ENCODE measurements at places on chromosomes 3 and 15.

DNA sequence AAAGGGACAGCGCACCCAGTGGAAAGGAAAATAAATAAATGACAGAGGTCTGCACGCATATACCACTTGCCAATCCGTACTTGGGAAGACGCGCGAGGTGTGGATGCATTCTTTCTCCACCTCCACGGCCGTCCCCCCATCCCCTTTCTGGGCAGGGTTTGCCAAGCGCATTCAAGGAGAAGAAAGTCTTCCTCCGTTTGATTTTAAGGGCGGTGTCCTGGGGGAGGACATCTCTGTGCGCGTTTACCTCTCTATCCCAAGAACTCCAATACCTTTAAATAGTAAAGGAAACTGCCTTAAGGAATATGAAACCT, 576 bp upstream of the MB21D2 start:
- DNase-seq = no peak

- DNase-seq = no peak
Observed at GRCh38 chr3:45719655-45720487, 30.7 kb downstream of the SACM1L start.

GRCh38 chr3:113274425-113275257, 63.3 kb downstream of the BOC start:
- DNase-seq = no peak

- no peak for DNase-seq
Observed at GRCh38 chr15:41958002-41958420, 14.3 kb downstream of the EHD4 start.

GRCh38 chr15:34952481-34952880, 17.1 kb downstream of the AQR start:
- peak; percentile 13 for DNase-seq

GRCh38 chr3:134008630-134009156, 21.0 kb downstream of the SLCO2A1 start:
- DNase-seq = peak; percentile 82

- DNase-seq = no peak
Observed at GRCh38 chr3:135970506-135971116, 5.1 kb downstream of the PPP2R3A start.

DNA sequence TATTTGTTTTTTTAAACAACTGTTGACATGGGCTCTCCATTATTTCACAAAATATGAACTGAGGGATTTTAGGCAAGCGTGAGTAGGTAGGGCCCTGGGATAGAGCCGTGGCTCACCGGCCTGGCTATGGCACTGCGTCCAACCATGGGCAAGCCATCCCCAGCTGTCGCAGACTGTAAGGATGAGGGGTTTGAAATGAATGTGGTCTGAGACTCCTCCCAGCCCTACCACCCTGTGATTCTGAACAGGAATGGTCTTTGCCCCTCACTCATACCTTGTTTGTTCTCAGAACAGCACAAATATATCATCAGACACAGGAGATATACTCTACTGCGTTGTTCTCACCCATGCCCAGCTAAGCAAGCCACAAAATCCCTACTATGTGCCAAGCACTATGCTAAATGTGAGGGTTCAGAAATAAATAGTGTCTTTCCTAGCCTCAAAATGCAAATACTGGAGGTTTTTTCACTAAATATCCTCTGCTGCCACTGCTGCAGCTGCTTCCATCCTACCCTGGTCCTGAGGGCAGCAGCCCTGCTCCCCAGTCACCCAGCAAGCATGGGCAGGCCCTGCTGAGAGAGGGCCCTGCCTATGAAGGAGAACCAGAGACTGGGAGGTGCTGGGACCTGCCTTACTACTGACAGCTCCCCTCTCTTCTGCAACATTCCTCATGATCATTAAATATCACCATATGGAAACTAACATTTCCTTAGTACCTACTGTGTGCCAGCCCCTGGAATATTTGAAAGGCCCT, 102.8 kb downstream of the XXYLT1 start:
- DNase-seq = no peak

DNA sequence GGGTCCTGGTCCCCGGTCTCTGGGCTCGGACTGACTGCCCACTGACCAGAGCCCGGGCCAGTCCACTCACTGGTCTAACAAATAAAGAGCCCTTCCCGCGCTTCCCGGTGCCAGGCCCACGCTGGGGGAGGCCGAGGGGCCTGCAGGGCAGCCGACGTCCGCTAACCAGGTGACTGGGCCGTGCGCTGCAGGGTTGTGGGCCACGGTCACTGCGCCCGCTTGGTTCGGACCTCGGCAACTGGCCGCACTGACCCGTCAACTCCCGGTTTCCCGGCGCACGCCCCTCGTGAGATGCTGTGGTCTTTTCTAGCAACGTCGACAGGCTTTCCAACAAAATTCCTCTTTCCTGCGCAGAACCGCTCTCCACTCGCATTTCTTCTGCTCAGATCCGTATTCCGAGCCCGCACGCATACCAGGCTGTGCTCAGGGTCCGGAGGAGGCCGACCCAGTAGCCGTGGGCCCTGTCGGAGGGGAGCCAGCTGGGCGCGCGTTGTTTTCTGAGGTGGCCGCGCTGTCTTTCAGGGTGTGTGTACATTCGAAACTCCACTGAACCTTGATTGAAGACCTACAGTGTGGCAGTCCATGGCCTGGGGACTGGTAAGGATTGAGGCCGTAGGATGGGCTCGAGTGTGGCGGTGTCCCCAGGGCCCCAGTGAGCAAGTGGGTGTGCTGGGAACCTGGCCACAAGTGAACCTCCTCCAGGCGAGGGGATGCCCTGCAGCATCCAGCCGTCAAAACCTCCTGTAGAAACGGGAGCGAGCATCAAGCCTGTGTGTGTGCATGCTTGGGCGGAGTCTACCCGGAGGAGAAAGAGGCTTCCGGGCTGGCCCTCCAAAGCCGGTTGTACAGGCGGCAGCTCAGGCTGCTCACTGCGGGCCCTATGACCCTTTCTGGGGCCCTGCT, 875 bp upstream of the NT5DC2 start:
- peak; percentile 31 for DNase-seq

- no peak for DNase-seq
Observed at GRCh38 chr15:31577108-31577507, 250.5 kb downstream of the KLF13 start.

DNA sequence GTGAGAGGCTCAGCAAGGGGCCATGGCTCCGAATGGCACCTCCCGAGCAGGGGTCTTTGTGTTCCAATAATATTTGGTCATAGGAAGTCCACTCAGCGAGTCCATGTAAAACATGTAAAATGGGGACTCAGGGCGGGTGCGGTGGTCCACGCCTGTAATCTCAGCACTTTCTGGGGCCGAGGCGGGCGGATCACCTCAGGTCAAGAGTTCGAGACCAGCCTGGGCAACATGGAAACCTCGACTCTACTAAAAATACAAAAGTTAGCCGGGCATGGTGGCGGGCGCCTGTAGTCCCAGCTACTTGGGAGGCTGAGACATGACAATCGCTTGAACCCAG, 26.4 kb downstream of the EFCC1 start:
- DNase-seq = no peak

- no peak for DNase-seq
Observed at GRCh38 chr3:127141921-127142730, 50.8 kb upstream of the PRR23E start.

DNA sequence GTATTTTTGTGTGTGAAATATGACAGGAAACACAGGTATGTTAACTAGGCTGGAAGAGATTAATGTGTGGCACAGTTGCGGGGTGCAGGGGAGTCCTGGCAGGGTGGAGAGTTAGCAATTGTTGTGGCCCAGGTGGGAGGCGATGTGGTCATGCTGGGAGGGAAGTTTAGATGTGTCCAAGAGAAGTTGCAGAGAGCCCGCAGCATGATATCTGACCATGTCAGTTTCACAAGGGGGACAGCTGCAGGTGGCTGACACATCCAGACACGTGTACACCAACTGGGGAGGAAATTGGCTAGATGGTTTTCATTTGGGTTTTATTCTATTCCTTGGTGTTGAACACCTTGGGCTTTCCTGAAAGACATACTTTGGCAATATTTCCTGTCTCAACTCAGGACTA, 172.8 kb upstream of the RGMA start:
- no peak for DNase-seq

- no peak for DNase-seq
Observed at GRCh38 chr3:24043985-24044384, 98.9 kb downstream of the NR1D2 start.

GRCh38 chr3:120841264-120841663, 66.7 kb upstream of the STXBP5L start:
- no peak for DNase-seq

DNA sequence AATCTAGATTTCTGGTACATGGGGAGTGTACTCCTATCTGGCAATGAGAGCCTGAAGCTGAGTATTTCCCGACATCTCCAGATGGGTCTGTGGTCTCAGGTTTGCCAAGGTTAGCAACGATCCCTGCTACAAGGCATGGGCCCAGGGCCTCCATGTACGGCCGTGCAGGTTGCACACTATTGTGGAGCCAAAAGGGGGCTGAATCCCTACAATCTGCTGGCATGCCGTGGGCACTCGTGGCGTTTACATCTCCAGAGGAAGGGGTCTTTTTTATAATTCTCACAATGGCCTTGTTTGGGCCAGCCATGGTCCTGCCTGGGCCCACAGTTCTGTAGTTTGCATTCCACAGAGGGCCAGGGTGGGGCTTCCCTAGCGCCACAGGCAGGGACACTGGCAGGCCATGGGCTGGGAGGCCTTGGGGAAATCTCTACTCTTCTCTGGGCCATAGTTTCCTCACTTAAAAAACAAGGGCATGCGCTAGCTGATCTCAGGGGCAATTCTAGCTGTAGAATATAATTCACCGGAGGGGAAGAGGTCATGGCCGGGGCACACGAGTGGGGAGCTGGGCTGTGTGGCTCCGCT, 68.9 kb upstream of the TLE3 start:
- DNase-seq = no peak

DNA sequence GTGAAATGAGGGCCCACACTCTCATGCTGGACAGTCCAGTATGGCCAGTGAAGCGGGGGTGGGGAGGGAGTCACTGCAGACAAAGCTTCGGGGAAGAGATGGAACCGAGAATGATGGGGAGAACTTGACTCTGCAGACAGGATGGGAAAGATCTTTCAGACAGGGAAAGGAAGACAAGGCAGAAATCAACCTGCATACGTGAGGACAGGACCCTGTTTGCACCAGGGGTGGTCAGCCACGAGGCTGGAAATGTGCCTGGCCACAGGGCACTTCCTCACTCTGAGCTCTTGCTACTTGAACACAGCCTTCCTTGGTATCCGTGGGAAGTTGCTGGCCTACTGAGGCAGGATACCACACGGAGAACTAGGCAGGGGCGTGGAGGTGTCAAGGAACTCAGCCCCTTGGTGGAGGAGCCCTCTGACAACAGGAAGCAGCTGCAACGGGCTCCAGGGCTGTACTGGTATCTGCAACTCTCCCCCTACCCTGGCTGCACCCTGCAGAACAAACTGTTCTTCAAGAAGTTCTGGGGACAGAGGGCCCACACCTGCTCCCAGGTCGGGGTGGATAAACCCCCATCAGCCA, 9.3 kb upstream of the SRP14 start:
- no peak for DNase-seq

GRCh38 chr15:61951949-61952348, 108.3 kb downstream of the VPS13C start:
- peak; percentile 38 for DNase-seq

- DNase-seq = no peak
Observed at GRCh38 chr3:29436612-29437323, 155.9 kb downstream of the RBMS3 start.

GRCh38 chr3:147832611-147833010, 423.4 kb downstream of the ZIC1 start:
- no peak for DNase-seq

GRCh38 chr3:123123716-123124616, 57.1 kb downstream of the PDIA5 start:
- DNase-seq = no peak

- no peak for DNase-seq
Observed at GRCh38 chr3:18868911-18869689, 279.2 kb upstream of the KCNH8 start.

DNA sequence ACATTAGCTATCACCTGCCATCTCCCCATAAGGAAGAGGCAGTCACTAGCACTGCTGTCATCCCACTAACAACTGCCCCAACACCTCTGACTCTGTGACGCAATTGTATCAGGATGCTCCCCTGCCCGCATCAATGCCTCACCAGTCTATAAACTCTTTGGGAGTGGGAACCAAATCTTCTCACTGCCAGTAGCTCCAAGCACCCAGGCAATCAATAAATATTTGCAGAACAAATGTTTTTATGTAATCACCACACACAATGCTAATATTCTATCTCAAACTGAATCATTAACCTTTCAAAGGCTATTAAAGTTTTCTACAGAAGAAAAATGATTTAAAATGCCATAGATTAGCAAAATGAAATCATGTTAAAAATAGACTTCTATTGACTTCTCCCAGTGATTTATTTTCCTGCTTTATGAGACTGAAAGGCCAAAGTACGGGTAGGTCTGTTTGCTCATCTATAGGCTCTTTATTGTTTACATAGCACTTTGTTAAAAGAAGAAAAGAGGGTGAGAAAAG, 131.3 kb downstream of the PLD1 start:
- no peak for DNase-seq

GRCh38 chr3:20916951-20917606, 731.1 kb upstream of the SGO1 start:
- no peak for DNase-seq

GRCh38 chr3:85251766-85252165, 293.0 kb downstream of the CADM2 start:
- no peak for DNase-seq

- peak; percentile 96 for DNase-seq
Observed at GRCh38 chr3:194003114-194004057, 132.6 kb upstream of the HES1 start.

DNA sequence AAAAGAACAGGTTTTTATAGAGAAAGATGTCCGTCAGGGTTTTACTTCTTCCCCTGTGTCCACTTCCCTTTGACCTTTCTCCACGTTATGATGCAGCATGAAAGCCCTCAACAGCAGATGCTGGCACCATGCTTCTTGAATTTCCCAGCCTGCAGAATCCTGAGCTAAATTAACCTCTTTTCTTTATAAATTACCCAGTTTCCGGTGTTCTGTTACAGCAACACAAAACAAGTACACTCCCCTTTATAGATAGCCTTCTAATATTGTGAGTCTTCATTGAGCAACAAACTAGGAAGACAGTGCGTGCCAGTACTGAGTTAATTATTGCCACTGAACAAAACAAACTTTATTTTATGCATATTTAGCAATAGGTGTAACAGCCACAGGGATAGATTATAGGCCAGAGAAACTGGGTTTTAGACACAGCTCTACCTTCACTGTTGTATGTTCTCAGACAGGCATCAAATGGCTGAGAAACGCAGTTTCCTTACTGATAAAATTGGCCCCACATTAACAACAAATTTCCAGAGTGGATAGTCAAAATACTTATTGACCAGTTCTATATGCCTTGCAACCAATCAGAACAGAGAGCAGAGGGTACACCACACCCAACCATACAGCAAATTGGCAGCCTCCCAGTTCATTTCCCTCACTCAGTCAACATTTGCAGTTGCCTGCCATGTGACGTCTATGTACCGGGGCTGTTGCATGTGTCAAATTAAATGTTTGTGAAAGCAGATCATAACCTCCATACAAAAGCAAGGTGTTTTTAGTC, 14.4 kb upstream of the TBL1XR1 start:
- no peak for DNase-seq

DNA sequence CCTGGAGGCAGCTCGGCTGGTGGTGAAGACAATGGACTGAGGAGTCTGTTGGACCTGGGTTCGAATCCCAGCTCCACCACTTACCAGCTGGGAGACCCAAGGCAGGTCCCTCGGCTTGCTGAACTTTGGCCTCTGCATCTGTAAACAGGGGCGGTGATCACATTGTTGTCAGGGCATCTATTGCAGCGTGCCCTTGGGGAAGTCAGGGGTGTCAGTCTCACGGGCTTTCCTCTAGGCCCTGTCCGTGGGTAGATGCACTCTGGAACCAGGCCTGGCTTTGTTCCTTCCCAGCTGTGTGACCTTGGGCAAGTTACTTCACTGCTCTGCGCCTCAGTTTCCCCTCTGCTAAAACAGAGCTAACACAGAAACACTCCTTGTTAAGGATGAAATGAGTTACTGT, 68.8 kb upstream of the SLC6A6 start:
- no peak for DNase-seq

Data from fibroblast of pulmonary artery (primary cell).